ENCODE measurements at places on chromosomes 5 and 9. TPM values are rescaled to one million over a fixed set of nuclear protein-coding genes. Genes with fewer than 3 reads are reported as not detected.
A peak's percentile ranks its signal among the peaks of the same experiment; 100 is the strongest.

Gene CATSPER3
- total RNA-seq, result 0.61 TPM

DNA sequence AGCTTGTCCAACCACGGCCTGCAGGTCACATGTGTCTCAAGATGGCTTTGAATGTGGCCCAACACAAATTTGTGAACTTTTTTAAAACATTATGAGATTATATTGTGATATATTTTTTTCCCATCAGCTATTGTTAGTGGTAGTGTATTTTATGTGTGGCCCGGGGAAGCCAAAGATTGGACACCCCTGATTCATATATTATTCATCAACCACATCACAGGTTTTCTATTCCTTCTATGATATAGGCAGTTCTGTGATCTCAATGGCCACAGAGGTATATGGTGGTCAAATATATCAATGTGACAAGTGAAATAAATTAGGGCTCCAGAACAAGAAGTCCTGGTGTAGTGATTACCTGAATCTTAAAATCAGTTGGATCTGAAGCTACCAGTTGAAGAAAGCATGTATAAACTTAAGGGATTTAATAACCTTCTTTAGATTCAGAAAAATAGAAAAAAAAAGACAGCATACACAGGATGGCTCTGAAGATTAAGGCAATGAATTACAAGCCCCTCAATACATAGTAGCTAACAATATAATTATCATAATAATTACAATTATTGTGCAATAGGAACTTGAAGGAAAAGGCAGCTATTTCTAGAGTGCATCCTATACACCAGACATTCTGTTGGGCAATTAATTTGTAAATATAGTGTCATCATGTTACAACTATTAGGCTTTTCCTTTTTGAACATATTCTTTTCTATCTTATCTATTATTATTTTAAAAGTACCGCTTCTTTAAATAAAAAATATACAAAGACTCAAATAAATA, 530.4 kb upstream of the PTPRD start:
- DNase-seq, result no peak
- H3K27me3 ChIP-seq, result no peaks in the 10 kb centered on the region
- H3K4me1 ChIP-seq, result no peaks in the 10 kb centered on the region

- H3K4me3 ChIP-seq, result no peak overlapping the region
- H3K27me3 ChIP-seq, result no peaks in the 10 kb centered on the region
- no peaks in the 10 kb centered on the region for H3K36me3 ChIP-seq
- DNase-seq, result no peak
- H3K4me1 ChIP-seq, result peaks cover 15% of the 10 kb centered on the region
Observed at GRCh38 chr5:56320686-56321085, 87.6 kb upstream of the ANKRD55 start.

GRCh38 chr5:154273963-154274827, 83.7 kb downstream of the GALNT10 start:
- peak overlapping the region; percentile 22 for H3K27ac ChIP-seq
- H3K4me3 ChIP-seq, result no peak overlapping the region
- no peak for DNase-seq
- H3K27me3 ChIP-seq, result no peaks in the 10 kb centered on the region

DNA sequence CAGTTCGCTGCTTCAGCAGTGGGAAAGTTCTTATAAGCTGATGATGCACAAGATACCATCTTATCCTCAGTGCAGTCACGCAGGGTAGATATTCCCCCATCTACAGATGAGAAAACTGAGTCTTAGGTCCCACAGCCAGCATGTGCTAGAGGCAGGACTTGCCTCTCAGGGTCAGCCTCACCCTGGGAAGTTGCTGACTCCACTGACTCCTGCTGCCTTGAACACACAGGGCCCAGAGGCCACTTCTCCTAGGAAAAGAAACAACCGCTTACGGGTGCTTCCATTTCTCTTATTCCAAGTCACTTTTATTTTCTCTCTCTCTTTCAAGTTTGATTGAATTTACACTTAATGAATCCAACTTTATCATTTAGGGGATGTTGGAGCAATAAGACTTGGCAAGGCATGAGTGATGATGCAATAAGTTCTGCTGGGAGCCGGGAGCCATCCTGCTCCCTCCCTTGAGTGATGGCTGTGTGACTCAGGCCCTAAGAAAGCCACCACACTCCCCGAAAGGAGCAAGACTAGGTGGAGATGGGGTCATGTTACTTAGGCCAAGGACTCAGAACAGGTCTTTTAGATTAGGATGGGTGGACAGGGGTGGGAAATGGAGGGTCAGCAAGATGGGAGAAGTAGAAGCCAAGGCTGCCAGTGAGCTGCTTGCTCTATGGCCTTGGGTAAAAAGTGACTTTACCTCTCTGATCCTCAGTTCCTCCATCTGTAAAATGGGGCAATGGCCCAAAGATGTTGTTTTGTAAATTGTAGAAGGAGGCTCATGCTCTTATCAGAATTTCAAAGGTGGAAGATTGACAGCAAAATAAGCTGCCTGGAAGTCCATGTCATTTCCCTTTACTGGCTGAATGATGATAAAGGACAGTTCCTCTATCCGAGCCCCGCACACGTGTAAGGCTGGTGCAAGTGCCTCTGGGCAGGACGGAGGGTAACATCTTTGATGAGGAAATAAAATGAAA, 67.4 kb upstream of the ZNF618 start:
- H3K4me1 ChIP-seq, result no peaks in the 10 kb centered on the region
- peaks cover 33% of the 10 kb centered on the region for H3K27me3 ChIP-seq
- H3K36me3 ChIP-seq, result no peaks in the 10 kb centered on the region
- no peak for DNase-seq

Gene INSL6
- total RNA-seq, result not detected

GRCh38 chr9:106682420-106682819, 180.5 kb upstream of the ZNF462 start:
- H3K4me3 ChIP-seq, result no peak overlapping the region
- no peak for DNase-seq
- H3K4me1 ChIP-seq, result no peaks in the 10 kb centered on the region
- no peaks in the 10 kb centered on the region for H3K27me3 ChIP-seq
- H3K36me3 ChIP-seq, result no peaks in the 10 kb centered on the region
- no peak overlapping the region for H3K27ac ChIP-seq

Gene PCDHGA12
- 0.07 TPM for total RNA-seq

Gene PTGER4
- total RNA-seq, result 50.8 TPM

GRCh38 chr5:160366230-160366629, 4.2 kb downstream of the C1QTNF2 start:
- H3K27ac ChIP-seq, result no peak overlapping the region
- H3K4me3 ChIP-seq, result no peak overlapping the region
- H3K27me3 ChIP-seq, result peaks cover 38% of the 10 kb centered on the region

DNA sequence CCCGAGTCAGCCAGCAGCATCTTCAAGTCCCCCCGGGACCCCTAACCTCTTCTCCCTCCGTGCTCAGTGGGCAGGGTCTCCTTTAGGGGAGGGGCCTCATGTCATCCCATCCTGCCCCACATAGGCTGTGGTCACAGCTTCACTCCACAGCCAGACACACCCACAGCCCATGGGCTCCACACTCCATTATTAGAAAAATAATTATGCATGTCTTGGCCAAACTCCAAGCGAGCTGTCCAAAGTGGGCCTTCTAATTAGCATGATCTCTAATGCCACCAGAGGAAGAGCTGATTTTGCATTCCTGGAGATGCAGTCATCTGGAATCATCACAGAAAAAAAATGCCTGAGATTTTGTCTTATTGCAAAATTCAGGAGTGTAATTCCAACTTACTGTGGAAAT, 418.2 kb downstream of the IRX2 start:
- H3K27me3 ChIP-seq, result no peaks in the 10 kb centered on the region
- no peaks in the 10 kb centered on the region for H3K36me3 ChIP-seq
- DNase-seq, result no peak
- H3K4me3 ChIP-seq, result no peak overlapping the region

- no peak for DNase-seq
- no peak overlapping the region for H3K4me3 ChIP-seq
- H3K27me3 ChIP-seq, result no peaks in the 10 kb centered on the region
- no peaks in the 10 kb centered on the region for H3K36me3 ChIP-seq
Observed at GRCh38 chr5:51345106-51345505, 38.1 kb upstream of the ISL1 start.

- H3K4me1 ChIP-seq, result peaks cover 46% of the 10 kb centered on the region
- DNase-seq, result no peak
- no peak overlapping the region for H3K27ac ChIP-seq
Observed at GRCh38 chr9:136964171-136964689, 12.2 kb downstream of the LCN12 start.

DNA sequence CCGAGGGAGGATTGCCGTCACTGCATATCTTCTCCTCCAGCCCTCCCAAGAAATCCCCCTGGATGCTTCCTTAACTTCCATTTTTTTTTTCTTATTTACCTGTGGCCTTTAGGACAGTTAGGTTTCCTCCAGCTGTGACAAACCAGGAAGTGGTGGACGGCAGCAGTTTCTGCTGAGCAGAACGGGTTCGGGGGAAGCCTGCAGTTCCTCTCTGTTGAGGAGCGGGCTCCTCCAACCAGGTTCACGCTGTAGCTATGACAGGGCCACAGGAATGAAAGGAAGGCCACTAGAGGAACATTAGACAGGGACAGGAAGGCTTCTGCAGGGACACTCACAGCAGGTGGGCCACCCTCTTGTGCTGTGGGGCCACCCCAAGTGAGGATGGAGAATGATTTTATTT, 76.7 kb upstream of the SYK start:
- peaks cover 19% of the 10 kb centered on the region for H3K27me3 ChIP-seq
- H3K27ac ChIP-seq, result no peak overlapping the region
- H3K4me1 ChIP-seq, result no peaks in the 10 kb centered on the region
- no peak for DNase-seq
- H3K36me3 ChIP-seq, result no peaks in the 10 kb centered on the region

DNA sequence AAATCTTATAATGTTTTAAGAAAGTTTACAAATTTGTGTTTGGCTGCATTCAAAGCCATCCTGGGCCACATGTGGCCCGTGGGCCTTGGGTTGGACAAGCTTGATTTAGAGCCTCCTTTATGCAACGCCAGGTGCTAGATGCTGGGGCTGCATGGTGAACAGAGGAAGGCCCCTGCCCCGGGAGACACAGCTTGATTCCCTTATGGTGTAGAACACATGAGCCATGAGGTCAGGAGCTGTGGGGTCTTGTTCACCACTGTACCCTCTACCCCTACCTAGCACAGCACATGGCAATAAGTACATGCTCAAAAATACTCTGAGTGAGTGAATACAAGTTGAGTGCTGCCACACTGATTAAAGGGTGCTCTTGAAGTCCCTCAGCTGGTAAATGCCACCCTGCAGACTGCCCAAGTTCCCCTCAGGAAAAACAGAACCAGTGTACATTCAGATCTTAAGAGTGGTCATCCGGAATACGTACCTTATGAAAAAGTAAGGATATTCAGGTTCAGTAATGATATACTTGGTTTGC, 71.9 kb downstream of the ARRDC3 start:
- H3K27me3 ChIP-seq, result no peaks in the 10 kb centered on the region
- peaks cover 48% of the 10 kb centered on the region for H3K4me1 ChIP-seq
- H3K27ac ChIP-seq, result peak overlapping the region; percentile 94
- DNase-seq, result no peak
- peaks cover 14% of the 10 kb centered on the region for H3K36me3 ChIP-seq

Gene PROB1
- 6.3 TPM for total RNA-seq

Gene NIM1K
- total RNA-seq, result 0.66 TPM

DNA sequence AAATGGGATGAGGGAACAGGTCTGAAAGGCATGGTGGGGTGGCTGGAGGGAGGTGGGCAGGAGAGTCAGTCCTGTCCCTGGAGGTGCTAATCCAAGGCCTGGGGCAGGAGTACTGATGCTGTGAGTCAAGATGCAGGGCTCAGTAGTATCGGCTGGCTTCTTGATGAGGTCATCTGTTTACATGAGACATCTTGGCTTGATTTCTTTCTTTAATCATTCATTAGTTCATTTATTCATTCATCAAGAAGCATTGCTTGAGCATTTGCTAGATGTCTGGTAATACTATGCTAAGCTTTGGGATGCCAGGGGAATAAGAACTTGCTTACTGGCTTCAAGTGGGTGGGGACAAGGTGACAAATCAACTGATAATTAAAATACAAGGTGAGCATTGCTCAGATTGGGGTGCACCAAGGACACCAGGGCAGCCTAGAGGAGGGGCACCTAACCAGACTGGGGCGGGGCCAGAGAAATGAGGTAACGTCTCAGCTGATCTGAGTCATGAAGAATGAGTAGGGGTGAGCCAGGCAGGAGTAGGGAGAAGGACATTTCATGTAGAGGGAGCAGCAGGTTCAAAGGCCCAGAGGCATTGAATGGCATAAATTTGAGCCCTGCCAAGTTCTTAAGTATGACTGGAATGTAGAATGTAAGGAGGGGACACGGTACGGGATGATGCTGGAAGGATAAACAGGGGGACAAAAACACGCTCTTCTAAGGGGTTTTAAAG, 88.8 kb downstream of the EGFLAM start:
- H3K27me3 ChIP-seq, result no peaks in the 10 kb centered on the region
- DNase-seq, result no peak
- no peak overlapping the region for H3K4me3 ChIP-seq

GRCh38 chr5:161850491-161850890, 2.6 kb downstream of the GABRA1 start:
- H3K4me1 ChIP-seq, result no peaks in the 10 kb centered on the region
- H3K4me3 ChIP-seq, result no peak overlapping the region
- H3K27me3 ChIP-seq, result no peaks in the 10 kb centered on the region
- no peak overlapping the region for H3K27ac ChIP-seq
- H3K36me3 ChIP-seq, result no peaks in the 10 kb centered on the region

DNA sequence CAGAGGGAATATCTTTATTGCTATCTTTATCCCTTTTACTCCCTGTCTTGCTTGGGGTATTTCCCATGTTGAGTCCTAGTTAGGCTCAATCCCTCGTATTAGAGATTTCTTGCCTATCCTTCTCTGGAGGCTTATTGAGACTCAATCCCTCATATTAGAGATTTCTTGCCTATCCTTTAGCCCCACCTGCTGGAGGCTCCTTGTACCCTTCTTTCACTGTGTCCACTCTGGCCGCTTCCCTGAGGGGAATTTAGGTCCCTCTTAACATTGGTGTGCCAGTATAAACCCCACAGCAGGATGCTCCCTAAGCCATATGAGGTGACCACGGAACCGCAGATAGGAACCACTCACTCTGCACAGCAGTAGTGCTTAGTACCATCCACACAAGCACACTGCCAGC, 110.7 kb upstream of the MAMDC2 start:
- no peak overlapping the region for H3K27ac ChIP-seq
- no peaks in the 10 kb centered on the region for H3K4me1 ChIP-seq
- no peak overlapping the region for H3K4me3 ChIP-seq
- H3K27me3 ChIP-seq, result peaks cover 13% of the 10 kb centered on the region
- DNase-seq, result no peak

- H3K36me3 ChIP-seq, result no peaks in the 10 kb centered on the region
- DNase-seq, result no peak
- no peak overlapping the region for H3K4me3 ChIP-seq
- H3K27me3 ChIP-seq, result peaks cover 6% of the 10 kb centered on the region
- no peaks in the 10 kb centered on the region for H3K4me1 ChIP-seq
- no peak overlapping the region for H3K27ac ChIP-seq
Observed at GRCh38 chr5:59645380-59645779, 248.1 kb downstream of the PDE4D start.

GRCh38 chr9:107513464-107514100, 24.0 kb upstream of the KLF4 start:
- H3K27me3 ChIP-seq, result no peaks in the 10 kb centered on the region
- DNase-seq, result no peak
- no peaks in the 10 kb centered on the region for H3K4me1 ChIP-seq
- no peak overlapping the region for H3K27ac ChIP-seq
- no peaks in the 10 kb centered on the region for H3K36me3 ChIP-seq

Gene ENHO
- total RNA-seq, result not detected

- no peak for DNase-seq
- H3K36me3 ChIP-seq, result no peaks in the 10 kb centered on the region
- H3K27me3 ChIP-seq, result no peaks in the 10 kb centered on the region
Observed at GRCh38 chr9:106602344-106602743, 260.6 kb upstream of the ZNF462 start.

Gene HRH2
- 6.8 TPM for total RNA-seq

Gene FSTL4
- not detected for total RNA-seq

Data from activated CD8-positive, alpha-beta memory T cell treated with anti-CD3 and anti-CD28 coated beads, Interleukin-2, amount 10 ng/mL, durations not matched to agents 7 days and 5 days (primary cell).